ENCODE measurements at places on chromosomes 3 and 15. TPM values are rescaled to one million over a fixed set of nuclear protein-coding genes. Genes with fewer than 3 reads are reported as not detected.

DNA sequence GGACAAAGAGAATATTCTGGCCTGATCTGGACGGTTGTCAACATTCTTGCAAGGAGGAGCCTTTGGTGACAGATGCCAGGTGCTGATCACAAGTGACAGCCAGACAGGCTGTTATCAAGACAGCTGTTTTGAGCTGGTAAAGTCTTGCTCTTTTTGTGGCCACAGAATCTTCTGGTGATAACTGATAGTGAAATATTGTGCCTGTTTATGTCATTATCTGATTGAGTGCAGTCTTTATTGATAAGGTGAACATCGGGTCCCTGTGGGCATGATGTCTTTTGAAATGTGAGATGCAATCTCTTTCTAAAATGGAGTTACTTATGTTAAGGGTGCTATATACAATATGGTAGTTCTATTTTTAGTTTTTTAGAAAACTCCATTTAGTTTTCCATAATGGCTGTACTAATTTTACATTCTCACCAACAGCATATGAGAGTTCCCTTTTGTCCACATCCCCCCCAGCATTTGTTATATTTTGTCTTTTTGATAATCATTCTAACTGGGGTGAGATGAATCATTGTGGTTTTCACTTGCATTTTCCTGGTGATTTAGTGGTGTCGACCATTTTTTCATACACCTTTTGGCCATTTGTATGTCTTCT is 10.7 kb downstream of the CEP63 start:
- DNase-seq = no peak
- no peaks in the 10 kb centered on the region for H3K4me1 ChIP-seq
- H3K36me3 ChIP-seq = no peaks in the 10 kb centered on the region

GRCh38 chr3:137349557-137350348 is 392.0 kb downstream of the IL20RB start:
- H3K36me3 ChIP-seq = no peaks in the 10 kb centered on the region
- no peak overlapping the region for H3K4me3 ChIP-seq
- H3K27me3 ChIP-seq = no peaks in the 10 kb centered on the region
- DNase-seq = no peak

DNA sequence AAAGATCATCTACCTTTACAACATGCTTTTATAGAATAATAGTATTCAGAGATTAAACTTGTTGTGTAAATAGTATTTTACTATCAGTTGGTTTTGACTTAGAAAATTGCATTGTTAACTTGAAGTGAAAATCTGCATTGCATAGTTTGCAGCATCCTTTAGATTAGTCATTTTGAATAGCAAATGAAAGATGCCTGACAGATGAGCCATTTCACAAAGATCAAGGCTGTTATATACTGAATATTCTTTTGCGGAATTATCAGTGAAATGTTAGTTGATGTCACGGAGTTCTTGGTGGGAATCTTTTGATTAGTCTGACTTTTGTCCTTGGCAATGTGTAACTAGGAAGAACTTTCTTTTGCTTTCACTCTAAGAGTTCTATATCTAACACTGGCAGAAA is 24.5 kb downstream of the RSRC1 start:
- no peaks in the 10 kb centered on the region for H3K4me1 ChIP-seq
- no peaks in the 10 kb centered on the region for H3K27me3 ChIP-seq
- no peaks in the 10 kb centered on the region for H3K36me3 ChIP-seq
- no peak for DNase-seq
- H3K4me3 ChIP-seq = no peak overlapping the region
- H3K27ac ChIP-seq = no peak overlapping the region

DNA sequence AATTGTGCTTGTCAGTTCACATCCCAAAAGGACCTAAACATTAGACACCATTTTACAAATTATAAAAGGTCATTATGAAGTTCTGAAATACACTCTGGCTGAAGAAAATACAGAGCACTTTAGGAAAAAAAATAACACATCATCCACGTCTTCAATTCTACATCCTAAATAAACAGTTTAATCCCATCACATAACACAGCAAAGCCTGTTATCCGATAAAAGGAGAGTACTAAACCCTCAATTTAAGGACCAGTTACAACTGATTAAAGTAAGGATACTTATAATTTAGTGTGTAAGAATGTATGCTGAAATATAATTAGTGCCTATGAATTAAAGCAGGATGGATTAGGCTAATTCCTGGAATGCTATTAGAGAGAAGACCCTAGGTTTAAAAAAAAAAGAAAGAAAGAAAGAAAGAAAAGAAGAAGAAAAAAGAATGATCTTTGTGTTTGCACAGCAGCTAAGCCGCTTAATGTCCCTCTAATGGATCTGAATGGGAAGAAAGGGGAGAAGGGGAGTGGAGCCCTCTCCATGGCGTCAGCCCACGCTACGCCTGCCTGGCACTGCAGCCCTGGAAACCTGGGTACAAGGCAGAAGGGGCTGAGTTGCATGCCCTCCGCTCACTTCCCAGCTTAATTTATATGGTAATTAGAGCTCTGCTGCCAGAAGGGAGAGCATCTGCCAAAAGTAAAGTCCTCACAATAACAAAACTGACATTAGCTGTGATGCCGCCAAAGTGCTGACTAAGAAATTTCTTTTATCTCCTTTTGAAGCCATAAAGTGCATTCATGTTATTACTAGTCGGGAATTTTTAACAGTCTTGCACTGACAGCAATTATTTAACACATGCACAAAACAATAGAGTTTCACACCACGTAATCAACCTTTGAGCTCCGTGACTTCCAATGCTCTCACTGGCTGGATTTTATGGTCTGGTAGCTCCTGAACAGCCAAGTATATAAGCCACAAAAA is 90.0 kb downstream of the FSIP1 start:
- no peaks in the 10 kb centered on the region for H3K4me1 ChIP-seq
- no peak overlapping the region for H3K4me3 ChIP-seq
- H3K27ac ChIP-seq = no peak overlapping the region
- no peak for DNase-seq
- H3K27me3 ChIP-seq = no peaks in the 10 kb centered on the region
- H3K36me3 ChIP-seq = no peaks in the 10 kb centered on the region

Gene MELTF
- total RNA-seq = 0.86 TPM

Gene MCTP2
- total RNA-seq = 2.7 TPM

Gene KBTBD13
- total RNA-seq = not detected
